ENCODE measurements at places on chromosomes 3 and 15.

DNA sequence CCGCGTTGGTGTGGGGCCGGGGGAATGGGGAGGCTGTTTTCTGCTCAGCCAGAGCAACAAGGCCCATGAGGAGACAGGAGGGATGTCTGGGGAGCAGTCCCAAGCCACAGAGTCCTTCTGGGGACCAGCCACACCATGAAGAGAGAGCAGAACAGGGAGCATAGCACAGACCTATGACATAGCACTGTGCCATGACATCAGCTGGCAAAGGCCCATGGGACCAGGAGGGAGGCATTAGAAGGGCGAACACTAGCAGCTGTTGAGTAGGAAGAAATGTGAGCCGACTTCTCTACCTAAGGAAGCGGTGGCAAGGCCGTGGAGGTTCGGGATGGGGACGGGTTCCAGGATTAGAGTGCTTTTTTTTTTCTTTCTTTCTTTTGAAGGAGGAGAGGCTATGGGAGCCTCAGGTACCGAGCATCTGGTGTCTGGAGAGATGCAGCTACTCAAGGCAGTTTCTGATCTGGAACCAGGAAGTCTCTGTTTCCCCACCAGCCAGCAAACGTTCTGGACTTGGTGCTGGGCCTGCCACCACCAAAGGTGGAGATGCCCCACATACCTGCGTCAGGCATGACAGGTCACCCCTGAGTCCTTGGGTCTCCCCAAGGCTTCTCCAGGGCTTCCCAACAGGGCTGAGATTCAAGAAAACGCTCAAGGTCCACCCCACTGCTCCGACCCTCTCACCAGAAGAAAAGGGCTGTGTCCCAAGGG lies 77.3 kb upstream of the CGNL1 start:
- no peak for DNase-seq
- H3K27ac ChIP-seq = no peak overlapping the region
- H3K4me3 ChIP-seq = no peak overlapping the region
- H3K36me3 ChIP-seq = no peaks in the 10 kb centered on the region
- H3K4me1 ChIP-seq = no peaks in the 10 kb centered on the region
- no peaks in the 10 kb centered on the region for H3K27me3 ChIP-seq

DNA sequence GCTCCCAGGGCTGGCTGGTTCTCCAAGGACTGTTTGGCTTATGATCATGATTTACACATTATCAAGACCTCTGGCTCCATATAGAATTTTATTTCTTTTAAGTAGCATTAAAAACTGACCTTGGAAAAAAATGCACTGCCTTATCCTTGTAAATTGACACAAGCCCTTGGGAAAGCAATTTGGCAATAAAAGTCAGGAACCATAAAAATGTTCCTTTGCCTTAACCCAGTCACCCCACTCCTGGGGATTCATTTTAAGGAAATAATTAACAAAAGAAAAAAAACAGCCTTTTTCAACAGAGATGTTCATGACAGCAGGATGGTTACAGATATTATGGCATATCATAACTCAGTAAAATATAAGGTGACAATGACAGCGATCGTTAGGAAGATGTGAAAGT lies 51.6 kb upstream of the NR2E3 start:
- no peak overlapping the region for H3K27ac ChIP-seq
- no peaks in the 10 kb centered on the region for H3K4me1 ChIP-seq
- DNase-seq = no peak

DNA sequence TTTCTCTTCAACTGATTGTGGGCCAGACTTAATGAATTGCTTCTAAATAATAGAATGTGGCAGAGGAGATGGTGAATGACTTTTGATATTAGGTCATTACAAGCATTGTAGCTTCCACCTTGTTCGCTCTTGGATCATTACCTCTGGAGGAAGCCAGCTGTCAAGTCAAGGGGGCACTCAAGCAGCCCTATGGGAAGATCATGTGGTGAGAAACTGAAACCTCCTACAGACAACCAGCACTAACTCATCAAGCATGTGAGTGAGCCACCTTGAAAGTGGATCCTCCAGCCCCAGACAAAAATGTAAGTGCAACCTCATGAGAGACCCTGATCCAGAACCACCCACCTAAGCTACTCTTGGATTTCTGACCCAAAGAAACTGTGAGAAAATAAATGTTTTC lies 109.8 kb upstream of the TBC1D5 start:
- H3K36me3 ChIP-seq = no peaks in the 10 kb centered on the region
- H3K4me3 ChIP-seq = no peak overlapping the region
- no peak for DNase-seq
- no peak overlapping the region for H3K27ac ChIP-seq

GRCh38 chr3:123751433-123751832 lies 132.7 kb downstream of the MYLK start:
- H3K27me3 ChIP-seq = no peaks in the 10 kb centered on the region
- no peaks in the 10 kb centered on the region for H3K36me3 ChIP-seq
- no peak for DNase-seq
- H3K4me1 ChIP-seq = no peaks in the 10 kb centered on the region

GRCh38 chr3:38978729-38979128 lies 73.0 kb downstream of the SCN11A start:
- DNase-seq = no peak
- H3K4me1 ChIP-seq = no peaks in the 10 kb centered on the region
- H3K27ac ChIP-seq = no peak overlapping the region
- H3K4me3 ChIP-seq = no peak overlapping the region
- no peaks in the 10 kb centered on the region for H3K36me3 ChIP-seq
- no peaks in the 10 kb centered on the region for H3K27me3 ChIP-seq

DNA sequence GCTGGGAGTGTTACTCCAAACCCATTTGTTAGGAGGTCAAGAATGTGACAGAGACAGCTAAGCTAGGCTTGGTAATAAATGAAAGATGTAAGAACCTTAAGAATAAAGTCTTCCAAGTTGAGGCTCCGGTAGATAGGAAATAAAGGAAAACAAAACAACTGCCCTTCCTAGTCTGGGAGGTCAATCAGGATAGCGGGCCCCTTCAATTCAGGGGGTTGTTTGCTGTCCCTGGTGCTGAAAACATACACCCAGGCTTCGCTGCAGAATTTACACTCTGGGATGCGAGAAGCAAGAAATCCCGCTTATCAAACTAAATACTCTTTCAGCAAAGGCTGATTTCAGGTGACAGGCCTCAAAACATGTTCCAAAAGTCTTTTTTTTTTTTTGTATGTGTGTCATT lies 393.4 kb downstream of the NTRK3 start:
- no peaks in the 10 kb centered on the region for H3K27me3 ChIP-seq
- no peaks in the 10 kb centered on the region for H3K36me3 ChIP-seq
- H3K27ac ChIP-seq = no peak overlapping the region

- peaks cover 7% of the 10 kb centered on the region for H3K4me1 ChIP-seq
- DNase-seq = no peak
- peaks cover 6% of the 10 kb centered on the region for H3K27me3 ChIP-seq
- no peak overlapping the region for H3K27ac ChIP-seq
- H3K36me3 ChIP-seq = no peaks in the 10 kb centered on the region
- no peak overlapping the region for H3K4me3 ChIP-seq
These were observed 100.8 kb upstream of the TNFAIP8L3 start for GRCh38 chr15:51195459-51195858.

GRCh38 chr15:57640930-57641682 lies 49.4 kb downstream of the MYZAP start:
- no peak overlapping the region for H3K4me3 ChIP-seq
- H3K27ac ChIP-seq = no peak overlapping the region
- no peaks in the 10 kb centered on the region for H3K36me3 ChIP-seq
- no peaks in the 10 kb centered on the region for H3K27me3 ChIP-seq
- DNase-seq = no peak

Data from CD4-positive, alpha-beta memory T cell (primary cell).